ENCODE measurements at places on chromosomes 2 and 18. TPM values are rescaled to one million over a fixed set of nuclear protein-coding genes. Genes with fewer than 3 reads are reported as not detected.

Gene ELAC1
- total RNA-seq: 5.2 TPM

Gene CAPG
- 3.5 TPM for total RNA-seq

Gene MROH2A
- total RNA-seq: not detected

Gene AP1S3
- 0.47 TPM for total RNA-seq

Gene SERPINB10
- total RNA-seq: not detected

Gene RASGRP3
- 69.2 TPM for total RNA-seq

Gene TMEM169
- 0.25 TPM for total RNA-seq

Gene ACVR2A
- total RNA-seq: 11.1 TPM

Gene SPEG
- 145 TPM for total RNA-seq

Data from left ventricle myocardium inferior (tissue), 1 donor.